ENCODE measurements at places on chromosomes 6 and 20.
A peak's percentile ranks its signal among the peaks of the same experiment; 100 is the strongest.

DNA sequence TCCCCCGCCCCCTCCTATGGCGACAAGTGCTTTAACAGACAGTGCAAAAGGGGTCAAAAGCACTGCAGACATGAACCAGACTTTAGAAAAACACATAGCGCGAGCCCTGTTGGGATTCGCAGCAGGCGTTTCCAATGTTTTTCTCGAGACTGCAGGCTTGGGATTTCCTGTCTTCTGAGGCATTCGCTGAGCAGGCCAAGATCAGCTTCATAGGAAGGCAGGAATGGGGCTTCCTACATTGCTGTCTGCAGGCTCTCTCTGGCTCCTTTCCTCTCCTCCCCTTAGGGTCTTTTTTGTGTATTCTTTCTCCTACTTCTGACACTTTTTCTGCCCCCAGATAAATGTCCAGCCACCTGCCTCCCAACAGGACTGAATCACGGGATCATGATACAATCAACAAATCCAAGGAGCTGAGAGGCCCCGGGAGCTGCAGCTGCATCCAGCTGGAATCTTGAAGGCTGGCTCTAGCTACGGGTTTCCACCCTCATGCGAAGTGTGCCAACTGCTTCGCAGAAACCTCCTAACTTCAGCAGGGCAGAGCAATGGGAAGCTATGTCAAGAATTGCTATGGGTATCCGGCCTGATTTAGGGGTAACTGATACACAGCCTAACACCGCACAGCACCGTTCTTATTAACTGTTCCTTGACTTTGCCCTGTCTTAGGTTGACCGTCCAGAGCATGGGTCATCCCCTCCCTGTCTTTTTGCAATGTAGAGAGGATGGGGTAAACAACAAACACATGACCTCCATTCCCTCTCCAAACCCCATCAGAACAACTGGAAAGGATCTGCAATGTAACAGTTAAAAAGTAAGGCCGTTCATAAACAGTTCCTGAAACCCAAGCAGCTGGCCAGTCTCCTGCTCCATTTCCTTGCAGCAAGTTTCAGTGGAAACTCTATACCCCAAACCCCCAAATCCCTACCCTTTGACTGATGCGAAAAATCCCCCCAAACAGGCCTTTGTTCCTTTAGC, 31.5 kb downstream of the SNX5 start:
- no peak for DNase-seq

- no peak for DNase-seq
These were observed 34.7 kb downstream of the PLAGL1 start for GRCh38 chr6:143973097-143973966.

GRCh38 chr20:54716174-54716747, 240.9 kb downstream of the DOK5 start:
- DNase-seq, result no peak

- DNase-seq, result no peak
These were observed 269.9 kb upstream of the SUPT3H start for GRCh38 chr6:45647341-45648261.

GRCh38 chr6:104682722-104683643, 176.7 kb downstream of the HACE1 start:
- DNase-seq, result no peak

DNA sequence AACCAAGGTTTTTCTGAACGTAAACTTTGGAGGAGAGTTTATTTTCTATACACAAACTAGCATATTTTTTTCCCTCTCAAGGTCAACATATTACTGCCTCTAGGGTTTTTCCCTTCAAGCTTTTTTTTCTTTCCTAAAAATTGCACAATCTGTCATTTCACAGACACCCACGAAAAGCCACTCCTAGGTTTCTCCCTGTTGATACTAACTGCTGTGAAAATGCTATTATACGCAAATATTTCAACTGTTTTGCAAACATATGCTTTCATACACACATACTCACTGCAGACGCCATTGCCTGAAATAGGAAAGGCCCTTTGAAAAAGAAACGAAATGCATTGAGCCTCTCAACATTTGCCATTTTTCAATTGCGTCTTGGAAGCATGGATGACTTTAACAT, 333.0 kb downstream of the CD83 start:
- no peak for DNase-seq

DNA sequence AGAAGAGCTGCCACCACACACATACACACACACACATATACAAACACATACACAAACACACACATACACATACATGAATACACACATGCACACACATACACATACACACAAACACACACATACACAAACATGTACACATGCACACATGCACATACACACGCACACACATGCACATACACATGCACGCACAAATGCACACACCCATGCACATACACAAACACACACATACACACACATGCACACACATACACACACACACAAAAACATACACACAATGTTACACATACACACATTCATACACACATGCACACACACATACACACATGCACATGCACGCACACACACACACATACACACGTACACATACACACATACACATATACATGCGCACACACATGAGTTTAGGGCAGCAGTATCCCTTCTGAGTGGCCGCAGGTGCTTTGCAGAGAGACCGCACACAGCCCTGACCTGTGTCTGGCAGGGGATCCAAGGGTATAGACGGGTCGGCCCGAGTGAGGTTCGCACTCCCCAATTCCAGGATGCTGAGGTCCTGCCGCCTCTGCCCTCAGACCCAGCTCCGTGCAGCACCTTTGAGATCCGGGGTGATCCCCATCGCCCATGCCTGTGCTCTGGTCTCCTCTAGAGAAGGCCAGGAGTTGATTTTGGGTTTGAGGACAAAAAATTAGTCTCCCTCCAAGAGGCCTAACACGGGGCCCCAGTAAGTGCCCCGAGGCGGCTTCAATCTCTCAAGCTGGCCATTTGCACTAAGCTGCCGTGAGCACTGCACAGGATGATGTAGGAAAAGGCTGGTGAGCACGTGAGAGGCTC, 56.8 kb downstream of the TMEM242 start:
- DNase-seq, result no peak

GRCh38 chr6:107973594-107973993, 15.6 kb upstream of the SEC63 start:
- DNase-seq, result no peak

DNA sequence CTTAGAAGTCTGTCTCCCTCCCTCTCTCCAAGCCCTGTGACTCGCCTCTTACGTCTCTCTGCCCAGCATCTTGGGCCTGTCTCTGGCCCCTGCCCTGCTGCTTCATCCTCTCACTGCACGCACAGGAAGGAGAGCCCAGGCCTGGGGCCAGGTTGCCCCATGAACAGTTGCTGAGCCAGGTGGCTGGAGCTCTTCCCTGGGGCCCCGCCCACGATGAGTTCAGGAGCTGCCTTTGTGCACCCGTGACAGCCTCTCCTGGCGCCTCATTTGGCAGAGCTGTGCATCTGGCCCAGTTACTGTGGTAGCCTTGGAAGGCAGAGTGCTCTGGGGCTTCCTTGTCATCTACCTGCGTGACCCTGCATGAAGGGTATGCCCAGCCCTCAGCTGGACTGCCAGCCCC, 44.5 kb downstream of the SLC52A3 start:
- no peak for DNase-seq

- DNase-seq, result no peak
These were observed 64.5 kb downstream of the CDC5L start for GRCh38 chr6:44451803-44452695.

GRCh38 chr6:34547701-34548644, 8.2 kb downstream of the SPDEF start:
- DNase-seq, result no peak

DNA sequence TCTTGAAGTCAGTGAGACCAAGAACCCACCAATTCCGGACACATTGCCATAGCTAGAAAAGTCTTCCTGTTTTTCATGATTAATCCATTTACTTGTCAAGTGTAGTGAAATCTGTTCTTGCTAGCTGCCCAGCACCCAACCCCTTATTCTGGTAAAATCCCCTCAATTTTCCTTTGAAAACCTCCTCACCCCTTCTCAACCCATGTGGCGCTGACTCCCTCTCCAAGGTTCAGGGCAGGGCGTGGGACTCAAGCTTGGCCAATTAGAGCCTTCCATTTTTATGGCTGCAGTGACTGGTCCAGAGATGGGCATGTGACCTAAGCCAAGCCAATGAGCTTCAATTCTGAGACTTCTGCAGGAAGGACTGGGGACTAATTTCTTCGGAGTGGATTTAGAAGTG, 9.8 kb upstream of the ZBP1 start:
- no peak for DNase-seq

- DNase-seq, result no peak
These were observed 3.8 kb upstream of the ARFGAP1 start for GRCh38 chr20:63268671-63269439.

DNA sequence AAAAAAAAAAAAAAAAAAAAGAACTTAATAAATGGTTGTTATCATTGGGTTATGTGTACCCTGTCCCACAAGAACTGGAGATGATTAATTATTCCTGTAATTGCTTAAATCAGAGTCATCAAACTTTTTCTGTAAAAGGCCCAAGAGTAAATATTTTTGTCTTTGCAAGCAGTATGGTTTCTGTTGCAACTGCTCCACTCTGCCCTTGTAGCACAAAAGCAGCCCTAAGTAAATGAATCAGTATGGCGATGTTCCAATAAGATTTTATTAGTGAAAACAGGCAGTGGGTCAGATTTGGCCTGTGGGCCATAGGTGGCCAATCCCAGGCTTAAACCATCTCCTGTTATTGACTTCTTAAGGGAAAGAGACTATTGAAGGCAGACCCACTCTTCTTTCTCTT, 252.7 kb downstream of the TSHZ2 start:
- no peak for DNase-seq

DNA sequence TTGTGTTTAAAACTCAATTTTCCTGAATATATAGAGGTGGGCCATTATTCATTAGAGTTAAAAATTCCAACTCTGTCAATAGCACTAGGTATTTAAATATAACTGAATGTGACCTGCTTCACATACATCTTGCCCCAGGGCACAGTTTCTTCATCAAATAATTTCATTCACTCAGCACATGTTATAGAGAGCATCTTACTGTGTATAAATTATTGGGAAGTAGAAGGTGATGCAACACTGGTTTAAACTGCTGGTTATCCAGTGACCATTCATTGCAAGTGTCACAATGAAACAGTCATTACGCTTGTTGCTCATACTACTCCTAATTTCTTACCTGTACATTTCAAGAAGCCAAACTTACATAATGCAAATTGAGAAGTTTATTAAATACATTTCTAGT, 93.4 kb downstream of the KHDRBS2 start:
- no peak for DNase-seq

DNA sequence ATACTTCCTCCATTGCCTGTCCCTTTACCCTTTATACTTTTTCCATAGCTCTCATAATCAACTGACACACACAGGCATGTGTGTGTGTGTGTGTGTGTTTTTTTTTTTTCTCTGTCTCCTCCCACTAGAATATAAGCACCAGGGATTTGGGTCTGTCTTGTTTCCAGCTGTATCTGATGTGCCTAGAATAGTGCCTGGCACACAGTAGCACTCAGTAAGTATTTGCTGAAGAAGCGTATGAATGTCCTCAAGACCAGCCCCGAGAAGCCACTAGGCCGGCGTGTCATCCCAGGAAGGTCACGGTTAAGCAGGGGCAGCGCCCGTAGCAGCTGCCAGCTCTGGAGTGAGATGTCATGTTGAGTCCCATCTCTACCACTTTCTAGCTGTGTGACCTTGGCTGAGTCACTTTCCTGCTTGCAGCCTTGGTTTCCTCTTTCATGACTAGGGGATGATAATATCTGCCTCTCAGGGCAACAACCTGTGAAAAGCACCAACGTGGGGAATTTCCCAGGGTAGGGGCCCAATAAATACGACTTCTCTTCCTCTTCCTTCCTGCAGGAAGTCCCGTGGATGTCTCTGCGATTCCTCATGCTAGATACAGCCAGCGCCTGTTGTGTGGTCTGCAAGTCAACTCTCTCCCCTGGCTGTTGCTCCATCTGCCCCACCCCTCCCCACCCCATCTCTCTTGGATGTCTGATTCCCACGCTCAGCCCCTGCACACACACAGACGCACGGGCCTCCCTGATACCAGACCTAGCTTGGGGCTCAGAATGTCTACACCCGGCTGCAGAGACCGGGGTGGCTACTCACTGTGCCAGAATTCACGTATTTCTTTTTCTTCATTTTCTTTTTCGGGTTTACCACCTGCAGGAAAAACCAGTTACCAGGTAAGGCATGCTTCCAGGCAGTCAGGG, 58.1 kb downstream of the RAB44 start:
- DNase-seq, result no peak

GRCh38 chr6:114247101-114247500, 95.7 kb downstream of the HS3ST5 start:
- no peak for DNase-seq

- DNase-seq, result no peak
These were observed 259.6 kb upstream of the EPHA7 start for GRCh38 chr6:93678841-93679454.

DNA sequence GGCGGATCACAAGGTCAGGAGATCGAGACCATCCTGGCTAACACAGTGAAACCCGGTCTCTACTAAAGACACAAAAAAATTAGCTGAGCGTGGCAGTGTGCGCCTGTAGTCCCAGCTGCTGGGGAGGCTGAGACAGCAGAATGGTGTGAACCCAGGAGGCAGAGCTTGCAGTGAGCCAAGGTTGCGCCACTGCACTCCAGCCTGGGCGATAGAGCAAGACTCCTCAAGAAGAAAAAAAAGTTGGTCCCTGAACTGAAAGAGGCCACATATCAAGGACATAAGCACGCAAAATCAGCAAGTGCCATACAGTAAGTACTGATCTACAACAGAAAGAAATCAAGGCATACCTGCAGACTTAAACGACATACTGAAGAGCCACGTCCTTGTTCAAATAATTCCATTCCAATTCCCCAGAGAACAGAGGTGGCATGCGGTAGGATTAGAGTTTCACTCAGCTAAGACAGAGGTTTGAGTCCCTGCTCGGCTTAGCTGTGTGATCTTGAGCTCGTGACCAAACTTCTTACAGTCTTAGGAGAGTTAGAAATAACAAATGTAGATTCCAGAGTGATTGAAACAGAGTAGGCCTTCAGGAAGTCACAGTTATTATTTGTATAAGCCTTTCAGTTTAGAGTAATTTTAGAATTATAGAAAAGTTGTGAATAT, 29.2 kb downstream of the B4GALT5 start:
- no peak for DNase-seq

- peak; percentile 100 for DNase-seq
These were observed at the start of gene RWDD1 for GRCh38 chr6:116570856-116571682. TSS of gene RWDD1 (plus strand) at chr6:116571504. CDS start at chr6:116571583, 79 bp downstream.

DNA sequence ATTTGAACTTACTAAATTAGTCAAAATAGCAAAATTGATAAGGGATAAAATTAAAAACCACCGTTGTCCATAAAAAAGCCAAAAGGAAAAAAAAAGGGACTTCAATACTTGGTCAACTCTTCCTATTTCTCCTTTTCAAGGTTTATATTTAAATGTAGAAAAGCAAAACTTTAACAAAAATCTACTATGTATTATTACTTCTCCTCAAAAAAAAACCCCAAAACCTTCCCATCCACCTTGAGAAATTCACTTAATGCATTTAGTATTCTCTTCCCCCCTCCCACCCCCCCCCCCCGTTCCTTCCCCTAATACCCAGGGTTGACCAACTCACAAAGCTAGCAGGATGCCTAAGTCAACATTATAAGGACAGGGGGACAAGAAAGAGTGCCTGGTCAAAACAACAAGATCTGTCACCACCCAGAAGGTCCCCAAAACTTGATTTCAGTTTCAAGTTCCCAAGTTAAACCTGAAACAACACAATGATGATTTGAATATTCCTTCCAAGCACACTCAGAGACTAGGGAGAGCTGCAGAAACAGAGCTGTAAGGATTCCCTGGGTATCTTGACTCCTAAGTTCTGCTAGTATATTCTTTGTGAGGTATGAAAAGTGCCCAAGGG, 14.6 kb downstream of the GMDS start:
- DNase-seq, result no peak

GRCh38 chr20:23125159-23125558, 39.0 kb upstream of the CD93 start:
- no peak for DNase-seq

Data from anterior cingulate cortex (tissue), 58 donors.